Stimulated activated CD8-positive, alpha-beta memory T cell treated with anti-CD3 and anti-CD28 coated beads, Interleukin-15, amount 100 ng/mL, for 24 hours (primary cell): ENCODE measurements at places on chromosomes 1 and 21.

- DNase-seq: no peak
Observed at GRCh38 chr1:96730574-96731298, 9.2 kb downstream of the PTBP2 start.

GRCh38 chr1:10739589-10739988 is 56.9 kb downstream of the CASZ1 start:
- no peak for DNase-seq

DNA sequence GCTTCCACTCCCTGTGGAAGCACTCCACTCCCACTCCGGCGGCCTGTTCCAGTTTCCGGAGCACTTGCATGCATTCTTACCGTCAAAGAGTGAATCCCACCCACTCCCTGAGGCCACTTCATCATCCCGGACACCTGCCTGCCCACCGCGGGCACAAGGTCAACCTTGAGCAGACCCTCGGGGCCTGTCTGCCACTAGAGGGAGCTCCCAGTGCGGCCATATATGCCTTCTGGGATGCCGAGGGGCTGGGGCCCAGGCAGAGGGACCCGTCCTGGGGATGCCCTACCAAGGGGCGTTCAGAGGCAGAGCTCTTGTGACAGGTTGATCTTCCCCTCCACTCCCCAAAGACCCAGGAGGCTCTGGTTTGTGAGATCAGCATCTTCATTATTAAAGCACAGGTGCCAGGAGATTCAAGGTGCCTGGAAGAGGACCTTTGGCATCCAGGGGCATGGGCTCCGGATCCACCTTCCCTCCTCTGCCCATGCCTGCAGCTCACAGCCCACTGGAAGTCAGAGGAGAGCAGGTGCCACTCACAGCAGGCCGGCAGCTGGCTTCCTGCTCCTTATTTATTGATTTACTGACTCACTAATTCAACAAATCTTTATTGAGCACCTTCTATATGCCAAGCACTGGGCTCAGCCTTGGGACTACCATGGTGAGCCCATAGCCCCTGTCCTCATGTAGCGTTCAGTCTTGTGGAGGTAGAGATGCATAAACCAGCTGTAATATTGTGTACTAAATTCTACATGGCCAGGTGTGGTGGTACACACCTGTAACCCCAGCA is 47.3 kb downstream of the UBIAD1 start:
- DNase-seq: no peak

- no peak for DNase-seq
Observed at GRCh38 chr1:225469051-225469450, 41.2 kb upstream of the LBR start.

GRCh38 chr1:192876633-192877032 is 67.8 kb downstream of the RGS2 start:
- DNase-seq: no peak
